ENCODE measurements at places on chromosomes 6 and 20. TPM values are rescaled to one million over a fixed set of nuclear protein-coding genes. Genes with fewer than 3 reads are reported as not detected.

Gene PANK2
- 55.7 TPM for total RNA-seq

Gene PNRC1
- total RNA-seq: 236 TPM

Gene USP49
- total RNA-seq: 30.7 TPM

Gene GPX6
- not detected for total RNA-seq

Gene C20orf202
- total RNA-seq: not detected

Gene TMEM74B
- 4.2 TPM for total RNA-seq

Data from neural progenitor cell (in vitro differentiated cells).